ENCODE measurements at places on chromosomes 5 and 9. TPM values are rescaled to one million over a fixed set of nuclear protein-coding genes. Genes with fewer than 3 reads are reported as not detected.
A peak's percentile ranks its signal among the peaks of the same experiment; 100 is the strongest.

DNA sequence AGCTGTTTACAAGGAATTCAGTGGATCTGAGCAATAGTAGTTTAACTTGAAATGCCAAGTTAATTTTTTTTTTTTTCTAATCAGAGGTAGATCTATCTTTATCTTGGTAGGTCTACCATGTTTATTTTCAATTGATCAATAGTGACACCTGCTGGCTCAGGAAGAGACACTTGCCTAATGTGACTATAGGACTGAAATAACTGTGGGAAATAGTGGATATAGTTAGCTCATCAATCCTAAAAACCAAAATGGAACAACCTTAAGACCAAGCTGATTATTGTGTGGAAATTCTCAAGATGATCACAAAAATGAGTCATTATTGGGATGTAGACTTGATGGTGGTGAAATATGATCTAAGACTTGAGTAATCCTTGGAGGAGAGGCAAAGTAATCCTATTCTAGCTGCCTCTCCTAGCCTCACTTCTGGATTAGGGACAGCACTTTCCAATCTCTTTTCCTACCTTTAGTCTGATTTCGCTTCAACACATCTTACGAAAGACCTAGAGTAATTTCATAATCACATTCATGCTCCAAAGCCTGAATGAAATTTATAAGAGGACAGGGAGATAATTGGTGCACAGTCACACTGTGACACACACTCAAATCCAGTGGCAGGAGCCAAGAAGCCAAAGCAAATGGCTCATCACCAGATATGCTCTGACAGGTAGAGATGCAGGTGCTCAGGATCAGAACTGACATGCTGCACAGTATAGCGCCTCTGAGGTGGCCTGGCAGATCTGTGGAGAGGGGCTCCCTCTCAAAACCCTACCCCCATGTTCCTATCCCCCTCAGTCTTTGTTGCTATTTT lies 156.3 kb downstream of the HMHB1 start:
- no peaks in the 10 kb centered on the region for H3K36me3 ChIP-seq
- no peak overlapping the region for H3K27ac ChIP-seq
- H3K4me1 ChIP-seq = peaks cover 3% of the 10 kb centered on the region
- no peak overlapping the region for H3K4me3 ChIP-seq

DNA sequence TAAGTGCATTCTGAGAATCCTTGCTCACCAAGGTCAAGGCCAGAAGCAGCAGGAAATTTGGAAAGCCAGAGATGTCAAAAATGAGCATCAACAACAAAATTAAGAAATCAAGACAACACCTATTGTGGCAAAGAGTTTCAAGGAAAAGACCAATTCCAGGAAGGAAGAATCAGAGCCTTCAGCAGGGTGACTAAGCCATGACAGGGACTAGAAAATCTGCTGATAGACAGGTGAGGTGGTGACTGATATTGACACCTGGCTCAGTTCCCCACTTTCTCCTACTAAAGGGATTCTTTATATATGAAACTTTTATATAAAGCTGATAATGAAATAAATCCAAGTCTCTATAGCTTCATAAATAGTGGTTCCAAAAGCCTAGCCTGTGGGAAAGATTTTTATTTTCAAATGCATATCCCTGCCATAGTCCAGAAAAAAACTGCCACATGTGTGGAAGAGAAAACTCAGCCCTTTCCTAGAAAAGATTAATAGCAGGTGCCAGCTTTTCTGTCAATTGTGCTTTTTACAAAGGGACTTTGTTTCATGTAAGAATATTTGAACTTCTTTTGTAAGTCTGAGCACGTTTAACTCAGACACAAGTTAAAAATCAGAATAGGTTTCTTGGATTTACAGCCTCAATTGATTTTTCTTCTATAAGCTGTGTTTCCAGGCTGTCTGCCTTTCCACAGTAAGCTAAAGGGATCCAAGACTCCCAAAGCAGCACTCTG lies 81.1 kb upstream of the GRAMD2B start:
- H3K4me1 ChIP-seq = no peaks in the 10 kb centered on the region
- H3K27me3 ChIP-seq = peaks cover 24% of the 10 kb centered on the region
- H3K36me3 ChIP-seq = no peaks in the 10 kb centered on the region
- no peak overlapping the region for H3K27ac ChIP-seq
- DNase-seq = peak; percentile 0
- H3K4me3 ChIP-seq = no peak overlapping the region

DNA sequence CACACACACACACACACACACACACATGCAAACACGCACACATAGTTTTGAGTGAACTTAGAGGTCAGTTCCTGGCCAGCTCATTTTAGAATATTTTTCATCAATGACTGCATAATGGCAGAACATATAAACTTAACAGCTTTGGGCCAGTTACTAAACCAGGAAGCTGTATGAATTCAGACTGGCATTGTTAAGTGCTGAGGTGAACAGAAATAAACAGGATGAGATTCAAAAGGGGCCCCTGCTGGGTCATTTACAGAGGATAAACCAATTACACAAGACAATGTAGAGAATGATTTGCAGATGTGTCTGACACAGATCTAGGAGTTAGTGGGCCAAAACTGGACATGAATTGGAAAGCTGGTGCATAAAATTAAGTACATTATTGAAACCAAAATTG lies 44.6 kb downstream of the MARCHF11 start:
- H3K27me3 ChIP-seq = no peaks in the 10 kb centered on the region
- no peak overlapping the region for H3K27ac ChIP-seq
- DNase-seq = no peak
- no peak overlapping the region for H3K4me3 ChIP-seq
- H3K4me1 ChIP-seq = no peaks in the 10 kb centered on the region

DNA sequence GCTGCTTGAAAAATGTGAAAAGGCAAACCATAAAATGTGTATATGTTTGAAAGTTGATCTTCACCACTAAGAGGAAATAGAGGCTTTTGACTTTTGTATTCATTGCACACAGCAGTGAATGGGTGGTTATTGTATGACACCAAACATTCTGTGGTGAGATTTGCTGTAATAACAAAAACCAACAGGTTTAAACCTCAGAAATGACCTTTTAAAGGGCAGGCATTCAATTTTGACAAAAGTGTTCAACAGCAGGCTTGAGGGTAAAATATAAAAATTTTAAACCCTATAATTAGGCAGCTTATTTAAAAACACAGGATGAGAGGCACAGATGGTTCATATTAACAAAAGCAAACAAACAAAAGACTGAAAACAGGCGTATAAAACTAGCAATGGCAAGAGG lies 128.1 kb upstream of the NUDT12 start:
- H3K4me3 ChIP-seq = no peak overlapping the region
- H3K36me3 ChIP-seq = no peaks in the 10 kb centered on the region
- no peaks in the 10 kb centered on the region for H3K4me1 ChIP-seq
- no peak for DNase-seq

DNA sequence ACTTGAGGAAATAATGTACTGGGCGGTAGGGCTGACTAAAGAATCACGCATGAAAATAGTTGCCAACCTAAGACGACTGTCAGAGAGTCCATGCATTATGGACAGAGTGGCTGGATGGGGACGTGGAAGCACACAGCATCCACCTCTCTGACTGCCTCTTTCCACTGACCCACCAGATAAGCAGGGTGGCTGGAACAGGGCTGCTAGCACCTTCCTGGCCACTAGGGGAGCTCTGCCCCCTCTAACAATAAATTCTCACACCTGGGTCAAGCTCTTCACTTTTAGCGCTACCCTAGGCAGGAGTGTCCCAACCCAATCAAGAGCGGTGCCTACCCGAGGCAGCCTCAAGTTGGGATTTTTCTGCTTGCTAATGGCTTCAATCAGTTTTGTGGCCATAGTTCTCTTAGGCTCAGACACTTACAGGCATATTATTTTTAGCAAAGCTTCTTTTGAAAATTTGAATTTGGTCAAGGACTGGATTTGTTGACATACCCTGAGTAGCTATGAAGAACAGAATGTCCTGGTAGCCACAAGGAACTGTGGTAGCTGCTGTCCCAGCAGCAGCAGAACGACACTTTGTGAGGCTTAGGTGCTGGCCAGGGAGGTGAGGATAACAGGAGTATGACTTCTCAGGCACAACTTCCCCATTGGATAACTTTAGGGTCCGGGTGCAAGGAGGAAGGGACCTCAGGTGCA lies 6.9 kb upstream of the TPM2 start:
- peak overlapping the region; percentile 4 for H3K27ac ChIP-seq
- H3K4me3 ChIP-seq = no peak overlapping the region
- H3K4me1 ChIP-seq = peaks cover 5% of the 10 kb centered on the region
- H3K27me3 ChIP-seq = no peaks in the 10 kb centered on the region

DNA sequence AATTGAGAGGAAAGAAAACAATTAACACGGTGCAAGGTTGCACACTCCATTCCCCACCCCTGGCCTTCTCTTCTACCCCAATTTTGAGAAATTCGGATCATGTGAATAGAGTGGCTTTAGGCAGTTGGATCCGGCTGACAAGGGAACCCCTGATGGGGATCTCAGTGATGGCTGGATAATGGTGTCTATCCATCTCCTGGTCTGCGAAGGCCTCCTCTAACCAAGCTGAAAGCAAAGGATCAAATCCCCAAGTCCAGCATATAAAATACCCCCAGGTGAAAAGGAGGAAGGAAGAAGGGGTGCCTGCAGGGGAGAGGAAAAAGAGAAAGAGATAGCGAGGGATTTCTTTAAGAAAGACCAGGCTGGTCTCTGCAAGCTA lies 16.0 kb downstream of the NR2F1 start:
- no peak overlapping the region for H3K4me3 ChIP-seq
- H3K27me3 ChIP-seq = peaks cover 48% of the 10 kb centered on the region
- peaks cover 3% of the 10 kb centered on the region for H3K4me1 ChIP-seq

DNA sequence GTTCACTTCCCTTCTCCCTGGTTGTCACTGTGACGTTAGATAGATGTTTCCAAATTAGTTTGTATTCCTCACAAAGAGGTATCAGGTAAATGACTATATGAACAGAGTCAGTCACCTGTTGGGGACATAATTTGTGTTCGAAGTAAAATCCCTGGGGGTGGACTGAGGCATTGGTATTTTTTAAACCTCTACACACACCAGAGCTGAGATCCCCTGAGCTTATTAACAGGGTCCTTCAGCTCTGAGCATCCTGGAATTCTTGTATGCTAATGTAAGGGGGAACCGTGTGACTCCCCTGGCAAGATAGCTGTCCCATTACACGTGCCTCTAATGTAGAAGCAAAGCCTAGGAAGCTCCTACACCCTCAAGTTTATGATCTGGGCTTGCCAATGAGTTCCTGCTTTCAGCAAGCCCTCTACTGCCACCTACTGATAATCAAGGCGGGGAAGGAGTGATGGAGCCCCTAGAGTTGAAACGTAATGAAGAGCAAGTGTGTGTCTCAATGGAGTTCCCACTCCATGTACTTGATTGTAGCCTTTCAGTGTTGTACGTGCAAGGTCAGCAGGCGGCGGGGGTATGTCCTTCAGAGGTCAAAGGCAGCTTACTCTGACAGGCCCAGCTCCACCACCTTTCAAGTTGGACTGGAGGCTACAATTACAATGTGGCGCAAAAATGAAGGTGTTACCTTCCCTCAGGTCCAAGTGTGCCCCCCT lies 14.4 kb downstream of the PRKACG start:
- H3K27me3 ChIP-seq = peaks cover 2% of the 10 kb centered on the region
- peak overlapping the region; percentile 26 for H3K27ac ChIP-seq
- peaks cover 34% of the 10 kb centered on the region for H3K4me1 ChIP-seq

DNA sequence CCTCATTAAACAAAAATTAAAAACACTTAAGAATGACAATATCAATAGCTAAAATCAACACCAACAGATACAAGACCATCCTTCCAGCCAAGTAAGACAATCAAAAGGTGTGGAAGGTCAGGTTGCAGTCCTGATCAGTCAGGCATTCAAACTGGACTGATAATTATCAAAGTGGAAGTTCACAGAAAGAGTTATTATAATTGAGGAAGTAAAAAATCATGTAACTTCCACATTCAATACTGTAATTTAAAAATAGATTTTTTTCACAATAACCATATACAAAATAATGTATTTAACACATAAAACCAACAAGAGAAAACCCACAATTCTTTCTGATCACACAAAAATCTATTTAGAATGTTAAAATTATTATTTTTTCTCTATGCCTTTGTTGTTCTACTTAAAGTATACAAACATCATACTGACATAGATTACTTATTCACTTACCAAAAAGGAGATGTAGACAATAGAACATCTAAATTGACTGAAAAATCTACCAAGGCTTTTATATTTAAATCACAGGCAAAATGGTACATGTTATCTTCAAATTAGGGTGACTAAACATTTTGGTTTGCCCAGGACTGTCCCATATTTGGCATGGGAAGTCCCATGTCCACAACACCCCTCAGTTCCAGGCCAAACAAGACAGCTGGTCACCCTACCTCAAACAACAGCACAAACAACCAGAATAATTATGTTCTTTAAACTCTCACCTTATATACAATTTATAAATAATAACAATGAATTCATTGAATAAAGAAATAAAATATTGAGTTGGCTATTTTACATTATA lies 142.5 kb upstream of the SLC24A2 start:
- H3K4me3 ChIP-seq = no peak overlapping the region
- H3K27ac ChIP-seq = no peak overlapping the region
- H3K4me1 ChIP-seq = peaks cover 20% of the 10 kb centered on the region
- no peaks in the 10 kb centered on the region for H3K36me3 ChIP-seq

- DNase-seq = no peak
- no peak overlapping the region for H3K4me3 ChIP-seq
- no peaks in the 10 kb centered on the region for H3K27me3 ChIP-seq
- H3K36me3 ChIP-seq = no peaks in the 10 kb centered on the region
- H3K27ac ChIP-seq = no peak overlapping the region
- H3K4me1 ChIP-seq = no peaks in the 10 kb centered on the region
Measured at GRCh38 chr5:146660376-146660960, 144.5 kb upstream of the GPR151 start.

GRCh38 chr5:58240322-58240721 lies 219.6 kb downstream of the PLK2 start:
- no peaks in the 10 kb centered on the region for H3K4me1 ChIP-seq
- H3K27me3 ChIP-seq = no peaks in the 10 kb centered on the region
- H3K27ac ChIP-seq = no peak overlapping the region
- DNase-seq = no peak
- no peak overlapping the region for H3K4me3 ChIP-seq
- H3K36me3 ChIP-seq = no peaks in the 10 kb centered on the region

GRCh38 chr5:16712178-16712577 lies 95.4 kb upstream of the RETREG1 start:
- H3K36me3 ChIP-seq = no peaks in the 10 kb centered on the region
- no peak for DNase-seq
- H3K27me3 ChIP-seq = peaks cover 12% of the 10 kb centered on the region

GRCh38 chr5:127649018-127649439 lies at the start of gene CTXN3:
Gene CTXN3 (plus strand): TSS chr5:127649082. CDS start chr5:127657522, 8,440 bp downstream.
- H3K27ac ChIP-seq = no peak within 1 kb of the TSS
- no peaks in the 10 kb centered on the region for H3K4me1 ChIP-seq
- H3K27me3 ChIP-seq = no peaks in the 10 kb centered on the region
- H3K4me3 ChIP-seq = no peak within 1 kb of the TSS
- DNase-seq = no peak

- peaks cover 3% of the 10 kb centered on the region for H3K27me3 ChIP-seq
- no peak overlapping the region for H3K4me3 ChIP-seq
- H3K36me3 ChIP-seq = no peaks in the 10 kb centered on the region
- peaks cover 2% of the 10 kb centered on the region for H3K4me1 ChIP-seq
Measured at GRCh38 chr5:158699298-158699880, 400.3 kb downstream of the EBF1 start.

GRCh38 chr5:2901511-2901910 lies 150.0 kb upstream of the IRX2 start:
- DNase-seq = no peak
- H3K27ac ChIP-seq = no peak overlapping the region
- H3K4me1 ChIP-seq = no peaks in the 10 kb centered on the region

HCN1 gene
- total RNA-seq = not detected

PLK2 gene
- 25.6 TPM for total RNA-seq

S1PR3 gene
- 3.4 TPM for total RNA-seq

IFNA13 gene
- not detected for total RNA-seq

DNAI1 gene
- total RNA-seq = not detected

SLC4A9 gene
- total RNA-seq = not detected

PAIP1 gene
- 64.1 TPM for total RNA-seq

SLC6A7 gene
- not detected for total RNA-seq

GRAMD2B gene
- 9.2 TPM for total RNA-seq

PDE8B gene
- 0.17 TPM for total RNA-seq

TEX48 gene
- 0.56 TPM for total RNA-seq

LCN1 gene
- not detected for total RNA-seq

MLANA gene
- not detected for total RNA-seq

ZNF883 gene
- 0.24 TPM for total RNA-seq
